ENCODE measurements at places on chromosomes 1 and 21. TPM values are rescaled to one million over a fixed set of nuclear protein-coding genes. Genes with fewer than 3 reads are reported as not detected.

GRCh38 chr1:116502671-116503314, 68.0 kb downstream of the CD58 start:
- no peaks in the 10 kb centered on the region for H3K27me3 ChIP-seq
- H3K36me3 ChIP-seq, result peaks cover 28% of the 10 kb centered on the region
- H3K4me1 ChIP-seq, result peaks cover 58% of the 10 kb centered on the region
- peak overlapping the region; percentile 38 for H3K27ac ChIP-seq
- no peak for DNase-seq

The FNDC5 gene
- not detected for total RNA-seq

- H3K27me3 ChIP-seq, result no peaks in the 10 kb centered on the region
- peaks cover 45% of the 10 kb centered on the region for H3K4me1 ChIP-seq
- peak overlapping the region; percentile 38 for H3K27ac ChIP-seq
- no peak overlapping the region for H3K4me3 ChIP-seq
- no peak for DNase-seq
Measured at GRCh38 chr1:30968220-30968971, 59.8 kb upstream of the SDC3 start.

The TSPAN1 gene
- 0.46 TPM for total RNA-seq

The ADAMTS5 gene
- total RNA-seq, result not detected

All from activated T-helper 2 cell treated with anti-CD3 and anti-CD28 coated beads, Interferon-gamma antibody, Interleukin-2, Interleukin-4, amounts not matched to agents 10 μg/mL and 5 μg/mL and 100 μg/mL, durations not matched to agents 14 hours and 24 hours and 36 hours (primary cell).